NCI-H1436 treated with DMSO at 0.1 percent for 48 hours (cell line): ENCODE measurements at places on chromosomes 13 and 19.

DNA sequence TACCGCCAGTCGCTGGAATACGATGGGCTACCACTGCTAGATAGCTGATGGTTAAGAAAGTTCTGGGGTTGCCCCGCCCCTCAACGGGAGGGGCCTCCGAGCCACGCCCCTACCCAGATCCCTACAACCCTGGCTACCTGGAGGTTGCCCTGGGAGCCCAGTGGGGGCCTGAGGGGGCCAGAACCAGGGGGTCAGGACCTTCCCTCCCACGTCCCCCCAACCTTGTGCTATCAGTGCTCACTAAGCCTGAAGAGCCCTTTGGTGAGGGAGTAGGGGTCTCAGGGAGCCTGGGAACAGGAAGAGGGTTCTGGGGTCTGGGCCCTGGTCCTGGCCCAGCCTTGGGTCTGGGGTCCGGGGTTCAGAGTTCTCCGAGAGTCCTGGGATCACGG, 8.9 kb downstream of the OCEL1 start:
- DNase-seq = no peak

DNA sequence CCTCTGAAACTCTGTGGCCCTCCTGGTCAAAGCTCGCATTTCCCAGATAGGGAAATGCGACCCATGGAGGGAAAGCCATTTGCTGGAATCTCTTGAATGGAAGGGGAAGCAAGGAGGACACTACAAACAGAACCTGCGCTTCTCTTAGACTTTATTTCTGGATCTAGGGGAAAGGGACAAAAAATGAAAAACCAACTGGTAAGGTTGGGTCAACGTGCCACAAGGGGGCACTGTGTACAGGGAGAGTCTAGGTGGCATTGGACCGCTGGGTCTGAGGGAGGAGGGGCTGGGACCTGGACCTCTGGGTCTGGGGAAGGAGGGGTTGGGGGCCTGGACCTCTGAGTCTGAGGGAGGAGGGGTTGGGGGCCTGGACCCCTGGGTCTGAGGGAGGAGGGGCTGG, 5.0 kb downstream of the KLK4 start:
- DNase-seq = no peak

DNA sequence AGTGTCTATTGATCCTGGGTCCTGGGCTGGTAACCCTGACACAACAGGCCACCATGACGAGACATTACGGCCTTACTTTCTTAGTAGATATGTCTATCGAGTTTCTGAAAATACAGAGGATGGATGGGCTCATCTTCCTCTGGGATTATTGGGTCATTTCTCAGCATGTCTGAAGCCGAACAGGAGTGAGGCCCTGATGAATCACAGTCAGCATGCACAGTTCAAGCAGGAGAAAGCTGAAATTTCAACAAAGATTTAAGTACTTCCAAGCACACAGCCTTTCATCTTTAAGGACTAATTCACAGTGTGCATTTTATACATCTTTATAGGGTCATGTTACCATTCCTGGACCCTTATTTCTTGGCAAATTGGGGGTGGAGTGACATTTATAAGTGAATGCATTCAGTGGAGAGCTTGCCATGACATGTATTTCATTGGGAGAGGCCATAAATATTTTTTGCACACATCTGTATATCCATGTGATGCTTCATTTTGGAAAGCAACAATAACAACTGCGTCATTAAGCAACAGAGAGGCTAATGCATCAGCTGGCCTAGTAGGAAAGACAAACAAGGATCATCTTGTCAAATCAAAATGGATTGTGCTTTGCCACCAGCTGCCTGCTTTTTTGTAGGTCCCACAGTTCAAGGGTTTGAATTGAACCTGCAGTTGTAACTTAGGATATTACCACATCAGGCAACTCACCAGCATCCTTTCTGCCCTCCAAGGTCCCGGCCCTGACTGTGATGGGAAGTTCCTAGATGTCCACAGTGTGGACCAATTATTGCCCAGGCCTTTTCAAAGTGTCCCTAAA, 143.5 kb downstream of the DNAJC15 start:
- no peak for DNase-seq

DNA sequence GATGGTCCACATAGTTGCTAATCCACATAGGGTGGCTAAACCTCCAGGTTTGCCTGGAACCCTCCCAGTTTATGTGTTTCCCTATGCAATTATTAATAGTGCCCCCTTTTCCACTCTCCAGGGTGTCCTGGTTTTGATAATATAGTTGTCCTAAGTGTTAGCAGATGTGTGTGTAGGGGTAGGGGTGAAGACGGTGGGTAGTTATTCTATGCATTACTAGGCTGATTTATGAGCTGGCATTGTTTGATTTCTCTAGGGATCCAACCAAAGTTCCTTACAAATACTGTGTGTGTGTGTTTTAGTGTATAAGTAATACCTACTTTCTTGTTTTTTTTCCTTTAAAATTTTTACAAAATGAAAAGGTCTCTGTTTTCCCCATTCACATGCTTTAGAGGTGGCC, 21.1 kb downstream of the GTF2F2 start:
- no peak for DNase-seq

DNA sequence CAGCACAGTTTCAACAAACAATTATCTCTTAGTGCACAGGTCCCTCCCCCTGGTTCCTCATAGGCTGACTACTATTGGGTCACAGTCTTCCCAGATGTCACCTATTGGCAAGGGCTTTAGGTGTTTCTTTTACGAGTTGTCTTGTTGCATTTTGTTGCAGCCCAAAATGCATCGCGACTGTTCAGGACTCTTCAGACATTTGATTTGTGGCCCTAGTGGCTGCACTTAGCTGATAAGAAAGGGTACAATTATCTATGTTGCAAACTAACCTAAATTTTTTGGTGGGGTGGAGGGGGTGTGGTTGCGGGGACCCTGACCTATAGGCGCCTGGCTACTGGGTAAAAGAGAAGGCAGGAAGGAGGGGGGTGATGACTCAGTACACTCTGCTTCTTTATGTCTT, 29.1 kb upstream of the ZNF714 start:
- no peak for DNase-seq

GRCh38 chr19:17866312-17866963, 5.3 kb upstream of the SLC5A5 start:
- no peak for DNase-seq

GRCh38 chr19:48496959-48497727, 14.5 kb downstream of the LMTK3 start:
- DNase-seq = no peak

- DNase-seq = no peak
These were observed 2.2 kb downstream of the JUND start for GRCh38 chr19:18279266-18279515.

GRCh38 chr19:35455616-35456201, 7.7 kb downstream of the FFAR2 start:
- DNase-seq = no peak

DNA sequence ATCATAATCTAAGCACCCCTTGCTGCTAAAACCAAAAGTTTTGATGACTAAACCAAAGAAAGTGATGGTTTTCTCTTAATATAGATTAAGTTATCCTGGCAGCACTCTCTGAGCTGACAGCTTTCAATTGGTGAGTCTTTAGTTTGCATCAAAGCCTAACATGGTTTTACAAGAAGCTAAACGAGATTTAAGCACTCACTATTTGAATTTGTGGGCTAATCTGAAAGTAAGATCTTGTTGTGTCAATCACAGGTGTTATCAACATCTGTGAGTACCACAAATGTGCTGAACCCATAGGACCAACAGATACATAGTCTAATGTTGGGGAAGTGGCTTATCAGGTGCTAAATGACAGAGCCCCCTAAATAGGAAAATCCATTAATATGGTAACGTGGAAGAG, 223.9 kb downstream of the LHFPL6 start:
- no peak for DNase-seq

DNA sequence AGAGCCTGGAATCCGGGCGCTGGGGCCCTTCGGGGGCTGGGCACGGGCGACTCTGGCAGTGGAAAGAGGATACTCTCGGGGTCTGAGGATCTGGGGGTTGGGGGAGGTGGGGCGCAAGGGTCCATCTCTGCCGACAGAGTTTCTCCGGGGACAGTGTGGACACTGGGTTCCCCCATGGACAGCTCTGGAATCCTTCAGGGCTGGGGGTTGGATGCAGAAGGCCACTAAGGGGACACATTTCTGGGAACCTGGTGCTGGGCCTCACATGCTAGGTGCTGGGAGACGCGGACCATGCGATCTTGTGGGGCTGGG, 2.3 kb downstream of the TGFBR3L start:
- no peak for DNase-seq

DNA sequence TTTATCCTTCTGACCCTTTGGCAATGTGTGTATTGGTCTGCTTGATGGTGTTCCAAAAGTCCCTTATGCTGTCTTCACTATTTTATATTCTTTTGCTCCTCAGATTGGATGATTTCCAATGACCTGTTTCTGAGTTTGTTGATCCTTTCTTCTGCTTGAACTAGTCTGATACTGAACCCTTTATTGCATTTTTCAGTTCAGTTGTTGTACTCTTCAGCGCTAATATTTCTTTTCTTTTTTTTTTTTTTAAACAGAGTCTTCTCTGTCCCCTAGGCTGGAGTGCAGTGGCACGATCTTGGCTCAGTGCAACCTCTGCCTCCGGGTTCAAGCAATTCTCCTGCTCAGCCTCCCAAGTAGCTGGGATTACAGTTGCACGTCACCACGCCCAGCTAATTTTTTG, 12.6 kb upstream of the ZNF566 start:
- DNase-seq = no peak

GRCh38 chr19:45529420-45529785, 22.1 kb downstream of the VASP start:
- no peak for DNase-seq

- DNase-seq = no peak
These were observed 9.5 kb downstream of the GAS6 start for GRCh38 chr13:113854238-113855011.

GRCh38 chr13:20702915-20703779, at the start of gene IL17D:
IL17D (plus strand) TSS chr13:20703699; CDS start chr13:20704002, 303 bp downstream.
- DNase-seq = no peak

DNA sequence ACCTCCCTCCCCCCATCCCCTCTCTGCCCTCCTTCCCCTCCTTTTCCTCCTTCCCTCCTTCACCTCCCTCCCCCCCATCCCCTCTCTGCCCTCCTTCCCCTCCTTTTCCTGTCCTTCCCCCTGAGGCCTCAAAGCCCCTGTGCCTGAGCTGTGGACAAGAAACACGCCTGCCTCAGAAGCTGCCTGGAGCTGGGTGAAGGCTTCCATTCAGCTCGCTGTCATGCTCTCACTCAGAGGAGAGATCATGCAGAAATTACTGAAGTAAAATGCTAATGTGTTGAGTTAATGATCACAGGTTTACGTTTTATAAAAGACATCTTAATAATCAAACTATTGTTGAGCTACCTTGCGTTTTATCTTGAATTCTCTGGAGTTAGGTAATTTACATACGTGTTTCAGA, 114.5 kb downstream of the ATP11A start:
- DNase-seq = no peak

- DNase-seq = no peak
These were observed 80.0 kb upstream of the GPR183 start for GRCh38 chr13:99386911-99387788.

DNA sequence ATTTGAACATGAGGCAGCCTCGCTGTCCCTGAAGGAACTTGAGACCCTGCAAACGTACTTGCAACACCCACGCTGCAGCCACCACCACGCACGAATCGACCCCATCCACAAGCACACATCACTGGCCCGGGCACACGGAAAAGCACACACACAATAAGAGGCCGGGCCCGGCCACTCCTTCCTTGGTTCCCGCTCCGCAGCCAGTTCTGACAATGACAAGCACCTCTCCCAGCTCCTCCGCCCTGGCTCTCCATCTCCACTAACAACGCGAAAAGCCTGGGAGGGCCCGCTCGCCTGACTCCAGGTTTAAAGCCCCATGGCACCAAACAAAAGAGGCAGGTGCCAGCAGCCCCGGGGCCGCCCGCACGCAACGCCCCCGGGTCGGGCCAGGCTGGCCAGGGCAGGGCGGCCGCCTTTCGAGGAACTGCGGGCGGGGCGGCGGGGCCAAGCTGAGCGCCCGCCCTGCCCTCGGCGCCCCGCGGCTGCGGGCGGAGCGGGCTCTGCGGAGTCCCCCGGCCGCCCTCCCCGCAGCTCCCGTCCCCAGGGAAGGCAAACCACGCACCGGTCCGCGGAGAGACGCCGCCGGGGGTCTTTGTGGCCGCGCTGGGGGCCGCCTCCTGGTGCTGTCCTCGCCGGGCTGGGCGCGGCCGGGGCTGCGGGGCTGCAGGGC, 495 bp downstream of the DCLK1 start:
- no peak for DNase-seq

DNA sequence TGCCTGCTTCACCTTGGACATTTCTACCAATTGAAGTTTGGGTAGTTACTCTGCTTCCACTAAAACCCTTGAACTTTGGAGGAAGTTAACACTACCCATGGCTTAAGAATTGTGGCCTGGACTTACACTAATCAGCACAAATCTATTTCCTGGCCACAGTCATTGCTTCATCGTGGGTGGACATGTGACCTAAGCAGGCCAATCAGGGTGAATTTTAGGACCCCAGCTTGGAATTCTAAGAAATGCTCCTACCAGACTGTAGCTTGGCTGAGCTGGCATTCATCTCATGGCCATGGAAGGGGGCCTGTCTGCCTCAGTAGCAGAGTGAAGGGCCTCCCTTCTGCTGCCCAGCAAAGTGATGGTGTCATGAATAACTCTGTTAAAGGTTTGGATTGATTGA, 58.3 kb upstream of the SLC15A1 start:
- no peak for DNase-seq

- DNase-seq = no peak
These were observed 54.2 kb downstream of the CCNE1 start for GRCh38 chr19:29866011-29866410.

DNA sequence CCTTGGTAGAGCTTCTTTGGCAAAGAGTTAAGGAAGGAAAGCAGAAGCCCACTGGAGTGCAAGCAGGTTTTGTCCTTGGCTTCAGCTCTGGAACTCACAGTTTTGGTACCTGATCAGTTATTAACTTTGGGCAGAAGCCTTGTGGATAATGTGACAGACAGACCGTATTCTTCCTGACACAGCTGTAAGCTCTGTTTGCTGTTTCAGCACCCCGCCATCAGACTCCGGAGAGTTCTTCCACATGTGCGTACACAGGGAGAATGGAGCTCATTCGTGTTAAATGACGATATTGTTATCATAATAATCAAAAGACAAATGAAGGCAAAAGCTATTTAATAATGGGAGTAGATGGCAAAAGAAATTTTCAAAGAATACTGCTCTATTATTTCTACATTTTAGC, 155.1 kb upstream of the ARGLU1 start:
- DNase-seq = no peak

DNA sequence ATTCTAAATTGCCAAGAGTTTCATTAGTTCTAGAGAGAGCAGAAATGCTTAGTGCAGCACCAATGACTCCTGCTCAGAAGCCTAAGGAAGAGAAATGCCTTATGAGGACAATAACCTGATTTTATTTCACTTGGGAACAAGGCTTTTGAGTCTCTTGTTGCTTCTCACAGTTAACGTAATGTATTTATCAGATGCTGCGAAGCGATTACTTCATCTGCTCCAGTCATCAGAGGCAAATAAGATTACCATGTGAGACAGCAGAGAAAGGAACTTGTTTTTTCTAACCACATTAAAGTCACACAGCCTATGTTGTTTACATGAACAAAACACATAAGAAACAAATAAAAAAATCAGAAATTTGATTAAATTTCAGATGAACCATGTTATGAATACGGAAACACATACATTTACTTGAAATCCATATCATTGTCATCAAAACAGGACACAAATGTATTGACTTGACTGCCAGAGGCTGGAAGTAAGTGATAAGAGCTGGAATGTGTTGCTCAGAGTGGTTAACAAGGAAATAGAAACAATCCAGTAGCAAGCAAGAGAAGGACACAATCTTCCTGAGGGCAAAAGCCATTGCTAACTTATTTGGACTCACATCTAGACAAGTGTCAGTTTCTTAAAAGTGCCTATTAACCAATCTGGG, 147.3 kb downstream of the LHFPL6 start:
- no peak for DNase-seq
